ENCODE measurements at places on chromosomes 1 and 21. TPM values are rescaled to one million over a fixed set of nuclear protein-coding genes. Genes with fewer than 3 reads are reported as not detected.

Gene TMPRSS2
- total RNA-seq, result 1.1 TPM

- H3K27ac ChIP-seq, result no peak overlapping the region
- H3K4me3 ChIP-seq, result no peak overlapping the region
- no peak for DNase-seq
- peaks cover 71% of the 10 kb centered on the region for H3K4me1 ChIP-seq
- H3K36me3 ChIP-seq, result no peaks in the 10 kb centered on the region
Observed at GRCh38 chr1:66285618-66286270, 248.2 kb upstream of the SGIP1 start.

- H3K4me3 ChIP-seq, result no peak overlapping the region
- no peak for DNase-seq
- H3K4me1 ChIP-seq, result no peaks in the 10 kb centered on the region
- no peak overlapping the region for H3K27ac ChIP-seq
Observed at GRCh38 chr21:36945496-36946138, 20.9 kb downstream of the HLCS start.

Gene SPRR2G
- not detected for total RNA-seq

- DNase-seq, result peak; percentile 50
- no peaks in the 10 kb centered on the region for H3K36me3 ChIP-seq
- no peaks in the 10 kb centered on the region for H3K27me3 ChIP-seq
Observed at GRCh38 chr1:181424786-181425403, 58.4 kb upstream of the CACNA1E start.

Gene GPR153
- 6.1 TPM for total RNA-seq

- no peak overlapping the region for H3K4me3 ChIP-seq
- no peaks in the 10 kb centered on the region for H3K27me3 ChIP-seq
- DNase-seq, result peak; percentile 65
- H3K27ac ChIP-seq, result no peak overlapping the region
- no peaks in the 10 kb centered on the region for H3K36me3 ChIP-seq
- no peaks in the 10 kb centered on the region for H3K4me1 ChIP-seq
Observed at GRCh38 chr1:207404849-207405525, 49.1 kb upstream of the CR2 start.

- H3K4me1 ChIP-seq, result no peaks in the 10 kb centered on the region
- H3K27ac ChIP-seq, result no peak overlapping the region
- H3K36me3 ChIP-seq, result no peaks in the 10 kb centered on the region
- H3K27me3 ChIP-seq, result no peaks in the 10 kb centered on the region
Observed at GRCh38 chr1:55700359-55701130, 485.4 kb upstream of the USP24 start.

Gene TRAPPC10
- 31.5 TPM for total RNA-seq

- no peaks in the 10 kb centered on the region for H3K4me1 ChIP-seq
- H3K27ac ChIP-seq, result no peak overlapping the region
- H3K27me3 ChIP-seq, result peaks cover 25% of the 10 kb centered on the region
- DNase-seq, result no peak
Observed at GRCh38 chr1:34101151-34101550, 63.9 kb downstream of the CSMD2 start.

DNA sequence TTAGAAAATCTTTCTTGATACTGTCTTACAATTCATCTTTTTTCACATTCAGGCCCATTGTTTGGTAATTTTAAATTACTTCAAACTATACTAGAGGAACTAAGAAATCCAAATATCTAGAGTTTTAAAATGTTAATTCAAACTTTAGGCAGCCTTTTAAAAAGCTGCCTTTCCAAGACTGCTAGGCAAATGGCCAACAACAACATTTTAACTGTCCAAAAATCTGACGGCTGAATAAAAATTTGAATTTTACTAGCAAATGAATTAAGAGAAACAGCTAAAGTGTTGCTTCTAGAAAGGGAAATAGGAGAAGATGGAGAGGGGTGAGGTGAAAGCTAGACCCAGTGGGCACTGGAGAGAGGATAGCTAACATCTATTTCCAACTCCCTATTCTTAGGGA lies 17.2 kb downstream of the DPYD start:
- H3K36me3 ChIP-seq, result no peaks in the 10 kb centered on the region
- H3K4me1 ChIP-seq, result peaks cover 5% of the 10 kb centered on the region
- no peak overlapping the region for H3K4me3 ChIP-seq
- DNase-seq, result no peak
